KG1 (cell line): ENCODE measurements at places on chromosomes 3 and 15.

- no peak for DNase-seq
Observed at GRCh38 chr3:100500320-100500880, 8.0 kb downstream of the TMEM45A start.

DNA sequence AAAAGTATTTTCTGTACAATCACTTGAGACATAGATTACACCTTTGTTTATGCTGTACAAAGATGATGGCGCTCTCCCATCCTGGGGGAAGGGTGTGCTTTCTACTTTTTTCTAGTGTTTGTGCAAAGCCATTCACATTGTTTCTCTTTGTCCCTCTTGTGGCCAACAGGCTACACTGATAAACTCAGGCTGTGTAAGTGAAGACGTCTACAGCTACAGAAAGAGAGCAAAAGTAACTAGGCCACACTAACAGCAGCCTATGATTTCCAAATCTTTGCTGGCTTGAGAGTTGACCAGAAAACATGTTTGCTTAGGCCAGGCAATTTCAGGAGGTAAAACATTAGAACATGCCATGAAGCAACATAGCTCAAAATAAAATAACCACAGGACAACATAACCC is 75.1 kb downstream of the FOXB1 start:
- no peak for DNase-seq

DNA sequence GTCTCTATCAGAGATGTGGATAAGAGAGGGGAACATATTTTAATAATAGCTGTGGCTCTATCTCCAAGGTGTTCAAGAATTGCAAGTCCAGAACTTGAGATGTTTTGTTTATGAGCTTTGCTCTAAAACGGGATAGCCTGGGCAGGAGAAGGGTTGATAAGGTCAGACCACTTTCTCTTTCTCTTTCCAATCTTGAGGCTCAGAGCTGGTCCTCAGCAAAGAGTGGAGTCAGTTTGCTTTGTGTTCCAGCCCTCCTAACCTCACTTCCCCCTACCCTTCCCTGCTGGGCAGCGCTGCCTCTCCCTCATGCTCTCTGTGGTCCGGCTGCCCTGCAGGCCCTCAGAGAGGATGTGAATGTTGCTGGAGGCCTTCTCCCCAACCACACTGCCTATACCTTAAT is 13.8 kb downstream of the KLHL6 start:
- DNase-seq, result no peak

GRCh38 chr15:33211176-33211808 is 16.8 kb upstream of the FMN1 start:
- no peak for DNase-seq

DNA sequence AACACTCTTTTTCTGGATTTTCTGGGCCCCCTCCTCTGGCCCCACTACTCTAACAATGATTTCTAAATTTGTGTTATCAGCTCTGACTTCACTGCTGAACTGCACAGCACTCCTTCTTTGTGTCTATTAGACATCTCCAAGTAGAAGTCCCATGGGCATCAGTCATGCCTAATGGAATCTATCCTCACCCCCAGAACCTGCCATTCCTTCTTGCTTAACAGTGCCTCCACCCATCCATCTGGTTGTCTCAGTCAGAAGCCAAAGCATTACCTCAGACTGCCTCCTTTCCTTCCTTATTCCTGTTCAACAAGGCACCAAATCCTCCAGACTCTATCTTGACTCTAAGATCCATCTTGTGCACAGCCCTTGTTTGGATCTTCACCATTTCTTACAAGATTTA is 36.2 kb downstream of the SSR3 start:
- DNase-seq, result no peak

DNA sequence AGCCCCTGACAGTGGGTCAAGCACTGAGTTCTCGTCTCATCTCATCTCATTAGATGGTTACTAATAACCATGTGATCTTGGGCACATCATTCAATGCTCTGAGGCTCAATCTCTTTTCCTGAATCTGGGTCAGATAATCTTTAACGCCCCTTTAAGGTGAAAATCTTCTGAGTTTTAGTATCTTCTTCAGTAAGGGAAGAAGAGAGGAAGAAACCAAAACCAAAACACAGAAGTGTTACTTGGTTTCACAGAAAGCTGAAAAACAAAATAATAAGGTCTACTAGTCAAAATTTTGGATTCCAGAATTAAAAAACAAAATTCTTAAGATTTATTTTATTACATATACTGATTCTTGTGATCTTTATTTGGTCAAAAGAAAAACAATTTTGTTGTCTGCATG is 78.2 kb downstream of the CLASP2 start:
- no peak for DNase-seq

DNA sequence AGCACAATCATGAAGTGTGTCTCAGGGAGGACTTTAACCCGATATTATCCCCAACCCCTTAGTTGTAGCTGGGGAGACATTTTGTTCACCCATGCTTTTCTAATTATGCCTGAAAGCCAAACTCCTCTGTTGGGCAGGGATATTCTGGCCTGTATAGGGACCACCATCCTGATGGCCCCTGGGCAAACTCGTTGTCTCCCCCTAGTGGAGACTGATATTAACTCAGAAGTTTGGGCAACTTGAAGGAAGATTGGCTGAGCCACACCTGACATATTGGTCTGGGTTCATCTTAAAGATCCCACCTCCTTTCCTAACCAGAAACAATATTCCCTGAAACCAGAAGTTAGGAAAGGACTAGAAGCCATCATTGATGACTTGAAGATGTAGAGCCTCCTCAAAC is 42.3 kb downstream of the TM4SF18 start:
- DNase-seq, result no peak

DNA sequence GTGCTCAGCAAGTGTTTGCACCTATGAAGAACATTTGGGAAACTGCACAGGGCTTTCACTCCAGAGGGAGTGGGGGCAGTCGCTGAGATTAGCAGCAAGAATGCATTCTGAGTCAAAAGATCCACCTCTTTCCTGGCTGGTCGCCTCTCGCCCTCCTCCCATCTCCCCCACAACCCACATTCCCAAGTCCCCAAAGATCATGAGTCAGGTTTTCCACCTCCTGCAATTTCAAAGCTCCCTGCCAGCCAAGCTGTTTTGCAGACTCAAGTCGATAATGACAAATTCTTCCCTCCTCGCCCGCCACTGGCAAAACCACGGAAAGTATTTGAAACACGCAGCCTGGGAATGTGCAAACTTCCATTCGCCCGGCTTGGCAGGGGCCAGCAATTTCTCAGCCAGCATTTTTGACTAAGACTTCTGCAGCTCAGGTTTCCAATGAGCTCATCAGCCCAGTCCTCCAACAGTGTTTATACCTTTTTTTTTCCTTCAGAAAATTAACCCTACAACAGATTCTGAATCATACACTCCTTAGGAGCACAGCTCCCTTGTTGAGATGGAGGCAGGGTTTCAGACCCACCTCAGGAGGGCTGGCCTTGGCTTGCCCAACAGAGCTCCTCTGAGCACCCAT is 181.4 kb downstream of the SMAD6 start:
- no peak for DNase-seq

- DNase-seq, result no peak
Observed at GRCh38 chr3:154421083-154421482, 8.9 kb downstream of the GPR149 start.

DNA sequence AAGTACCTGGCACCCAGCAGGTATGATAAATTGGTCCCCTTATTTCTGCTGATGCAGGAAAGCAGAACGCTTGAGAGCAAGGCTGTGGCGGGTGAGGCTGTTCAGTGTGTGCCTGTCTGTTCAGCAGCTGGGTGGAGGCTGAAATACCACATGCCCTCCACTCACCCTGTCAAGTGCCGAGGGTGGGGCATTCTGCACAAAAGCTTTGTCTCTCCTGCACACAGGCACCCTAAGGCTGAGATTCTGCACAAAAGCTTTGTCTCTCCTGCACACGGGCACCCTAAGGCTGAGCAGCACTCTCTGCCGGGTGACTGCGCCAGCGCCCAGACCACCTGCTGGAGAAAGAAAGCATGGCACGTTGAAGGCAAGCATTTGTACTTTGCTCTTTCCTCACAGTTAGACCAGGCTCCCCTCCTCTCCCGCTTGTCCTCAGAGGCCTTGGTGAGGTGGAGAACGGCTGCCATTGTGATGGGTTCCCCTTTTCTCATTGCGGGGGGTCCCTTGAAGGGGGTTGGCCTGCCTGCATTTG is 97.5 kb downstream of the BDH1 start:
- no peak for DNase-seq

- no peak for DNase-seq
Observed at GRCh38 chr3:108177536-108177935, 44.7 kb downstream of the IFT57 start.

GRCh38 chr3:88385090-88385489 is 235.3 kb downstream of the C3orf38 start:
- DNase-seq, result no peak

DNA sequence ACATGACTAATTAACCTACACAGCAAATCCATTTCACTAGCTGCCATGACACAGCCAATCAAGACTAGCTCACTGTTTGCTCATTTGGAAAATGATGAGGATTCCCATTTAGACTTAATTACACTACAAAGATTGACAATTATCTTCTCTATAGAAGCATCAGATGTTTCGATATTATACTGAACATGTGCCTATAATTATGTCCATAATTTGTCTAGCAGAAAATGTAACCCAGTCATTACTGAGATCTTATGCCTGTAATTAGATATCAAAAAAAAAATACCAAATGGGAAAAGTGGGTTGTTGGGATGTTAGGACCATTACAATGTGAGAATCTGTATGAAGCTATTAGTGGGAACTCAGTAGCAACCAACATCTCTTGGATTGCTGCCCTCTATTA is 344.2 kb upstream of the MCTP2 start:
- DNase-seq, result no peak

DNA sequence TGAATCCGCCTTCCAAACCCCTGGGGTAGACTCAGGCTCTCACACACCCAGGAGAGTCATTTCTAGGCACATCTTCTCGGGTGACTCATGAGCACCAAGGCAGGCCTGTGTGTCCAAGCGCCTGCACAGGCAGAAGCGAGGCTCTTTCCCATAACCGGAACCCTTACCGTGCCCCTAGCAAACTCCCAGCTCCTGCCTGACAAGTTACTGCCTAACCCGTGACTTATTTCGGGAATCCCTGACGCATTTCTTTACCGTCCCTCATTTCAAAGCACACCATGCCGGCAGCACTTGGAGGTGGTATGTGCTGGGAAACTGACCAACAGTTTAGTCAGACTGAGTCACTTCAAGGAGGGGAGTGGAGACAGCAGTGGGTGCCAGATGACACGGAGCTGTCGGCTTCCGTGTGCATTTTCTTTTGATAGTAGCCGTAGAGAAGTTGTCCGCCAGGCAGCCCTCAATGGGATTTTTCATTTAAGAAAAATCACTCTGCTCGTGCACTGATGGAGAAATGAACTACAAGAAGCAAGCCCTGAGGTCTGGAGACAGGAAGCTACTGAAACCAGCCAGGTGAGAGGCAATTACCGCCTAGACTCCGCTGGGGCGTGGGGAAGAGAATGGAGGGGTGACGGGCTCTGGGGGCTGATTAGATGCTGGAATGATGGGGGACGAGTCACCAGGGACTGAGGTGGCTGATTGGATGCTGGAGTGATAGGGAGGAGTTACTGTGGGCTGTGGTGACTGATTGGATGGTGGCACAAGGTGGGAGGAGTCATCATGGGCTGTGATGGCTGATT is 17.3 kb upstream of the HRH1 start:
- no peak for DNase-seq

DNA sequence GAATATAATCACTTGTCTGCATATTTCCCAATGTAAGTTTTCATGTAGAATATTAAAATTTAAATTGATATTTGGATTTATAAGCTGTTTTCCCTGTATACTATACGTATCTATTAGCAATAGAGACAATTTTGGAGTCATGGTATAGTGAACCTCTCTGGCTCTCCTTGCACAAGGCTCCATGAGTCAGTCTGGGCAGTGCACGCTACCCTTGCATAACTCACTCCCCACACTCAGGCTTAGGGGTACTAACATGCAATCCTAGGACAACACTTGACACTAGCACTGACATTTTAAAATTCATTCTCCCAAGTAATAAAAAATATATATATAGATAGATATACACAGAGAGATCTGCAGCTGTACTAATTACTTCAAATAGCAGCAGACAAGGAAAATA is 39.2 kb downstream of the SLC24A1 start:
- DNase-seq, result no peak

DNA sequence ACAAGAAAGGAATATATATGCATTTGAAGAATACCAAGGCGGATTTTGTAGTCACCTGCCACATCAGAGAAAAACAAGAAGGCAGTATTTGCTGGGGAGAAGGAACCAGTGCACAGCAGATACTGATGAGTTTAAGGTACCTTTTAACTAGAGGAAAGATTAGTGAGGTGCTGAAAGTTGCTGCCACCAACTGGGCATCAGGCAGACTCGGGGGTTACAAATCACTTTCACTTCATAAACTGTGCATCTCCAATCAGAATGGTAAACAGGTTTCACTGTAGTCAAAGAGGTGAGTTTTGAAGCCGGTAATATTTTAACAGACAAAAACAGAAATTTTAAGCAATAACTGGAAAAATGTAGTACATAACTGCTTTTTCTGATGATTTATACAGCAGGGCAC is 4.1 kb downstream of the FBN1 start:
- DNase-seq, result no peak

DNA sequence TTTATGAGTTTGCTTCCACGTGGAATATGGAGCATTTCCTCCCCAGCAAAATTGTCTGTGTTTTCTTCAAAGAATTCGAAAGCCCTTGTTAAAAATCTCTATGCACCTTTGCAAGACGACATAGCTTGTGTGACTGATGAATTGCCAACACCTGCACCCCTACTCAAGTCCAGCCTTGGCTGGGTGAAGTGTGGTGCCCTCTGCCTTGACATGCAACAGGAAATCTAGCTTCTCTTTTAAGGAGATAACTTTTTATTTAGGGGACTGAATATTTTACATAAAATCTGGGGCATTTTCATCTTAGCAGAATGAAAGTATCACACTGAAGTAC is 647 bp downstream of the HMG20A start:
- no peak for DNase-seq

DNA sequence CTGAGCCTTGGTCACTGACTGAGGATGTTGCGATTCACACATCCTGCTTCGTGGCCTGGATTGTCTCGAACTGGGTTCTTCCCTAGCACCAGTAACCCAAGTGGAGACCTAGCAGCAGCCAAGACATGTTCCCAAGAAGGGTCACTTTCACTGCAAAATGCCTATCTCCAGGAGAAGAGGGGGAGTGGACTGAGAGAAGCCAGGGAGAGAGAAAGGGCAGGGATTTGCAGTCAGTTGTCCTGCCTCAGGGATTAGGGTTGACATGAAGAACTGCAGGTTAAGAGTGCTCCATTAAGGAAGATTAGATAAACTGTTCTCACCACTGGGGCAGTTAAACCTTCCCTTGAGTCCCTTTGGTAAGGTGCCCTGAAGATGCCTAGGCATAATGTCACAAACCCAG is 5.7 kb upstream of the CD276 start:
- DNase-seq, result no peak

GRCh38 chr15:73882761-73883419 is 9.5 kb downstream of the TBC1D21 start:
- no peak for DNase-seq

GRCh38 chr3:35638980-35639253 is 408 bp upstream of the ARPP21 start:
- DNase-seq, result no peak

GRCh38 chr15:70320482-70320881 is 222.8 kb upstream of the TLE3 start:
- DNase-seq, result no peak

GRCh38 chr3:108225221-108225620 is 3.0 kb upstream of the IFT57 start:
- no peak for DNase-seq

GRCh38 chr3:79872483-79872882 is 104.7 kb upstream of the ROBO1 start:
- no peak for DNase-seq

GRCh38 chr15:41928637-41929620 is 35.1 kb upstream of the SPTBN5 start:
- DNase-seq, result no peak

- no peak for DNase-seq
Observed at GRCh38 chr3:43207628-43208085, 78.7 kb upstream of the SNRK start.
